H4 (cell line): ENCODE measurements at places on chromosomes 12 and 14.

DNA sequence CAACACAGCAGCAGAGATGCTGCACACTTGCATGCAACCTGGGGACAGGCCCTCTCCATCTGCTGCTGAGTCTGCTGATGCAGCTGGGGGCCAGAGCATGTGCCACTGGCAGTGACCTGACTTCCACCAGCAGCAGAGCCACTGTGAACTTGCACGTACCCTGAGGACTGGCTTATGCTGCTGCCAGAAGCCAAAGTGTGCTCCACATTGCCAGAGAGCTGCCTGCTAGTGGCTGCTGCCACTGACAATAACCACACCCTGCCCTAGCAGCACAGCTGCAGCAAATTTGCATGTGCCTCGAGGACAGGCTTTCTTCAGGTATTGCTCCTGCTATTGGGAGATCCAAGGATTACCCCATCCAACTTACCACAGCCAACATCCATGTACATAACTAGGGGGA is 4.5 kb upstream of the PRR4 start:
- DNase-seq, result no peak

DNA sequence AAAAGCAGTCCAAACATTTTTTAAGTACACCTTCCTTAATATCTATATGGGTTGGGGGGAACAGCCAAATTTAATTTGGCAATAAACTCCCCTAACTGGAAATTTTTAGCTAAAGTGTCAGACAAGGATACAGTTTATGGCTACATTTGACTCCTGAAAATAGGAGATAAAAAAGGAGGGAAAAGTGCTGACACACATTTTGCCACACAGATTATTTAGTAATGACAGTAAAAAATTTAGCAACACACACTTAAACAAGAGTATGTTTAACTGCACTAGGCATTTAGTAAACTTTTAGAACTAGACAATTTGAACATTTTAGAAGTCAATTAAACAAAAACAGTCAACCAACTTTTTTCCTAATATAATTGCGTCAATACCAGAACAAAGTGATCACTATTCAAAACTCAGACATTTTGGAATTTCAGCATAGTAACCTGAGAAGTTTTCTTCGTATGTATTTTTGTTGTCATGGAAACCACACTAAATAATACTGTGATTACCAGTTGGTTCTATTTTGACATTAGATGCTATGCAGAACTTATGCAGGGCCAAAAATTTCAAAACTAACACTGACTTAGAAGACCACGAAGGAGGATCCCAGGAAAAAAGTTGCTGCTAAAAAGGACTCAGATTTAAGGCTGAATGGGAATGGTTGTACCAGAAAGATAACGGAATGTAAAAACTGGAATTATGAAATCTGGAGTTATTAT is 13.4 kb downstream of the GMFB start:
- no peak for DNase-seq

DNA sequence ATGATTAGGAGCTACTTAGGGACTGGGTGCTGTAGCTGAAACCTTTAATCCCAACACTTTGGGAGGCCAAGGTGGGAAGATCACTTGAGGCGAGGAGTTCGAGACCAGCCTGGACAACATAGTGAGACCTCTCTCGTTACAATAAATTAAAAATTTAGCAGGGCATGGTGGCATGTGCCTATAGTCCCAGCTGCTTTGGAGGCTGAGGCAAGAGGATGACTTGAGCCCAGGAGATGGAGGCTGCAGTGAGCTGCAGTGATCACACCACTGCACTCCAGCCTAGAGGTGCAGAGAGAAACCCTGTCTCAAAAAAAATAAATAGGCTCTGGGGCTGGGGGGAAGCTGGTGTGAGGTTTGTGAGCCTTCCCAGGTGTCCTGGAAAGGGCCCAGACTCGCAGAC is 97.2 kb downstream of the FBXL14 start:
- no peak for DNase-seq

DNA sequence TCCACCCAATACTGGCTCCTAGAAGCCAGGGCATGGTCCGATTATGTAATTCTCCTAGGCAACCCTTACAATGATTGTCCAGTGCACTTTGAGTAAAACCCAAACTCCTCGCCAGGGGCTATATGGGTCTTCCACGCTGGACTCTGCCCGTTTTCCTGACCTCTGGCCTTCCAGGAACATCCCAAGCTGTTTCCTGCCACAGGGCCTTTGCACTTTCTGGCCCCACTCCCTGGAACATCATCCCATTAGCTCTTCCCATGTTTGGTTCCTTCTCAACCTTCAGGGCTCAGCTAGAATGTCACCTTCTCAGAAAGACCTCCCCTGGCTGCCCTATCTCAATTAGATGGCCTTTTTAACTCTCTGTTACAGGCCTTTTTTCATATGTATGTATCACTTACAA is 85.4 kb downstream of the IRF2BPL start:
- no peak for DNase-seq

DNA sequence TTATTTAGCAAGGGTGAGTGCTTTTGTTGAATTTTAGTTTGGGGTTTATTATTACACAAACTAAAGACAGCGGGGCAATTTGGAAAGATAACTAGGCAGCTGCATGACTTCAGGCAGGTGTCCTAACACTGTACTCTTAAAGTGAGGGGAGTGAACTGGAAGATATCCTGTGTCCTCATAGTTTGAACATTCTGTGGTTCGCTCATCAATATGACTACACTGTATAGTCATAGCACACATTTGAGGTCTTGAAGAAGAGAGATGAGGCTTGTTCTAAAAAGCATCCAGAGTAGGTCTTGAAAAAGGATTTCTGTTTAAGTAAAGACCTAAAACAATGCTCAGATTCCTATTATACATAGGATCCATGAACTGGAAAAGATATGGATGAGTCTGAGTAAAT is 1.7 kb upstream of the MAP3K9 start:
- no peak for DNase-seq

DNA sequence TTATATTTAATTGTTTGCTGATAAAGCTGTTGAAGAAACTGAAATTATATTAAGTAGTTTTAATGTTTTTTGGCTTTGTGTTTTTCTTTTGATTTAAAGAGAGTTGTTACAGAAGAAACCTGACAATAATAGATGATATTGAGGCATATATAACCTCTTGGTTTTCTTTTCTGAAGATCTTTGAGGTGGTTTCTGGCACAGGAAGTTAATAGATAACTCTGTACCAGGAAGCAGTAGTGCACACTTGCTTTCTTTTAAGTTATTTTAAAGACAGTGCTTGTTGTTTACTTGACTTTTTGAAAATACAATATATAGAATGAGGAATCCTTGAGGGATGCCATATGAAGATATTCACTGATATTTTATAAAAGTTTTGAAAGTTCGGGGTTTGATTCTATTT is 209.0 kb upstream of the FBXO33 start:
- DNase-seq, result no peak

GRCh38 chr12:131217024-131217586 is 263.4 kb downstream of the ADGRD1 start:
- no peak for DNase-seq

DNA sequence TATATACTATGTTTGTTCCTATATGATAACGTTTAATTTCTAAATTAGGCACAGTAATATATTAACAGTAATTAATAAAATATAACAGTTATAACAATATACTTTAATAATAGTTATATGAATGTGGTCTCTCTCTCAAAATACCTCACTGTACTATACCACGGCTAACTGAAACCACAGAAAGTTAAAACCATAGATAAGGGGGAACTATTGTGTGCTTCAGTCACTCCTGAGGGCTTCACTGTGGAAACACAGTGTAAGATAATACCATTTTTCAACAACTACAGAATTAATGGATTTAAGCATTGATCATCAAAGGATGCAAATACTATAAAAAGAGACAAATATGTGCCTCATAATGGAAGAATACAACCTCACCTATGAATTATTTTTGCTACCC is 266.4 kb upstream of the RGS6 start:
- no peak for DNase-seq

GRCh38 chr12:18160901-18161300 is 70.9 kb upstream of the RERGL start:
- DNase-seq, result no peak

DNA sequence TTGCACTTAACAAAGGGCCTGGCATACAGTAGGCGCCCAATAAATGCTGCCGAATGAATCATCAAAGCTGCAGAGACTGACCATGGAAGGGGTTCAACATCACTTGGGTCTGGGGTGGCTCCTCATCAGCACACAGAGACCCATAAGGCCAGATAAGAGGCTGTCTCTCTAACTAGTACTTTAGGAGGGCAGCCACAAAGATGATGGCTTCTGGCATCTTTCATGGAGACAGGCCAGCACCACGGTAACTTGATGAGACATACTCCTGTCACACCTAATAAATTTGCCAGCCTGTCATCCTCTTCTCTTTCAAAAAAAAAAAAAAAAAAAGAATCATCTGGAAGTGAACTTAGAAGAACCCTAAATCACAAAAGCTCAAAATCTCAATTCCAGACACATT is 3.4 kb downstream of the PRIMA1 start:
- no peak for DNase-seq

DNA sequence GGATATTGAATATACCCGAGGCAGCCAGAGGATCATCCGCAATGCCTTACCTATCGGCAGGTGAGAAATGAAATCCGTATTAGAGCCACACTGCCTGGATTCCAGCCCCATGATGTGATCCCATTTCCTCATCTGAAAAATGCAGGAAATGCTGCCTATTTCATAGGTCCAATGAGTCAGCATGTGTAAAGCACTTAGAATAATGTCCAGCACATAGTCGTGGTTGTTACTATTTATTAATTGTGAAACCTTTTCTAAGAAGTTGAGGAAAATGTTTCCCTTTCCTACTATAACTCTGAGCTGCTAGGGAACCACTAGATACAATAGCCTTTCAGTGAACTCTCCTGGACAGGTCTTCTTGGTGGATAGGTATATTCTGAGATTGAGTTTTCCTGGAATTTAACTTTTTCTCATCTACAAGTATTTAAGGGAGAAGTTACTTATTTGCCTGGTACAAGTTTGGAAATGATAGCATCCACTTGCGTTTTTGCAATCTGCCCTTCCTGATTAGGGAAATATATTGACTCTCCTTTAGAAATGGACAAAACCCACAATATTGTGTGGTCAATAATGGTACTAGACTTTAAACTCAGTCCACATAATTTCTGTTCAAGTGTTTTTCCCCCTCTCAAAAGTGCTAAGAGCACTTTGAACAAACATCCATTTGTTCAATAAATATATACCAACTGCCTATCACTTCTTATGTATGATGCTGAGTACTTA is 12.2 kb downstream of the POLR3B start:
- peak; percentile 10 for DNase-seq

- no peak for DNase-seq
Measured at GRCh38 chr12:108858311-108859074, 1.1 kb upstream of the SSH1 start.

DNA sequence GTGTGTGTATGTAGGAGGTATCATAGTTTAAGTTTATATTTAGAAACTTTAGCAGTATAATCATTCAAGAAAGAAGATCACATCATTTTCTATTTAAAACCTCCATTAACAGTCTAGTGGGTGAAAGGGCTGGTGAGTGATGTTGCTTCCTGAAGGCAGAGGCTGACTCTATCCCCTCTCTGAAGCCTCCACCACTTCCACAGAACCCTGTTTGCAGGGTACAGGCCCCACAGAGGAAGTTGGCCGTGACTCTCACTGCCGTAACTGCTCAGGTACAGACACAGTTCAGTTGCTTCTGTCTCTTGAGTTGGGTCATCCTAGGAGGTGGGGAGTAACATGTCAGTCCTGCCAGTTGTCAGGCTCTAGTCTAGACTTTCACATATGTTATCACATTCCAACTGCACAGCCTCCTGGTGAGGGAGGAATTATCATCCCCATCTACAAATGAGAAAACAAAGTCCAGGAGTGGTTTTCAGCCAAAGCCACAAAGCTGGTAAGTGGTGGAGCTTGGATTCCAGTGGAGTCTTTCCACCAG is 31.5 kb downstream of the CFL2 start:
- peak; percentile 36 for DNase-seq
